ENCODE measurements at places on chromosomes 7 and 10.

GRCh38 chr7:877312-878232 is 1.2 kb downstream of the GET4 start:
- no peak for DNase-seq

DNA sequence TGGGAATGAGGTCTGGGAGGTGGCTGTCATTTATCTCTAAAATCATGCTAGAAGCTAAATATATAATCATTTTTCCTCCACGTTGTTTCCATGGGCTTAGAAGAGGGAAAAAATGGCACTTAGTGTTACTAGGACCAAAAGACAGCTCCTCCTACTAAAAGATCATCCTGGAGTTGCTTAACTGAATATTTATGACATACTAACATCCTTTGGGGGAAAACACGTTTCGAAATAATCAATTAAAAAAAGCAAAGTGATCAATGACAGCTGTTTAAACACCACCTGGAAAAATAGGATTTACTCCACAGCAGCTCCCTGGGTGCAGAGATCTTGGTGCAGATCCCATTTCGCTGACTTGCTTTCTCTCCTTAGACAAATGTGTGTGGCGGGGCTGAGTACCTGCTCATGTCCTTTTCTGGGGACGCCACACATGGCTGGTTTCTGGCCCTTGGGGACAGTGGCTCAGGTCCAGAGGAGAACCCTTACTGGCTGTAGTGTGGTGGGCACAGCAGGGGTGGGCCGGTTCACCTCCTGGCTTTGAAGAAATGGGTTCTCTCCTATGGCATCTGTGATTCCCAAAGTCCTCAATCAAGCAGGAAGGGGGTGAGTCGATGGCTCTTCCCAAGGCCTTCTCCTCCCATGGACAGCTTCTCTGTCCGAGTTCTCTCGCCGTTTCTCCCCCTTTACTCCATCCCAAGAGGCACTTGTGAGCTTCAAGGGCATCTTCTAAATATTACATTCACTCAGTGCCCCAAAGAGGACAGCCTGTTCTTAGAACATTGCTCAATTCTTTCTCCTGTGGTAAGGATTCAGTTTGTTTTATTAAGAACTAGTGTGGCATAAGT is 156.4 kb upstream of the KLF14 start:
- no peak for DNase-seq

DNA sequence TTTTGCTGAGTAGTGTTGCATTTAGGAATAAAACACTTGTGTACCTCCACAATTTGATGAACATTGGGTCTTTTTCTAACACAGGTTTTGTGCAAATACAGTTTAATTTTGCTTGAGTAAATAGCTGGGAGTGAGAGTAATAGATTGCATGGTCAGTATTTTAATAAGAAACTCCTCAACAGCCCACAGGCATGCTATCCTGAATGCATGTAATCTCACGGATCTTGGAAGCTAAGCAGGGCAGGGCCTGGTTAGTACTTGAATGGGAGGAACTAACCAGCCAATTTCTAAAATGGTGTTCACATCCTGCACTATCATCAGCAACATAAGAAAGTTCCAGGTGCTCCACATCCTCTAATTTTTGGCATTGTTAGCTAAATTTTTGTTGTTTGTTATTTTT is 685.4 kb upstream of the MBL2 start:
- no peak for DNase-seq

DNA sequence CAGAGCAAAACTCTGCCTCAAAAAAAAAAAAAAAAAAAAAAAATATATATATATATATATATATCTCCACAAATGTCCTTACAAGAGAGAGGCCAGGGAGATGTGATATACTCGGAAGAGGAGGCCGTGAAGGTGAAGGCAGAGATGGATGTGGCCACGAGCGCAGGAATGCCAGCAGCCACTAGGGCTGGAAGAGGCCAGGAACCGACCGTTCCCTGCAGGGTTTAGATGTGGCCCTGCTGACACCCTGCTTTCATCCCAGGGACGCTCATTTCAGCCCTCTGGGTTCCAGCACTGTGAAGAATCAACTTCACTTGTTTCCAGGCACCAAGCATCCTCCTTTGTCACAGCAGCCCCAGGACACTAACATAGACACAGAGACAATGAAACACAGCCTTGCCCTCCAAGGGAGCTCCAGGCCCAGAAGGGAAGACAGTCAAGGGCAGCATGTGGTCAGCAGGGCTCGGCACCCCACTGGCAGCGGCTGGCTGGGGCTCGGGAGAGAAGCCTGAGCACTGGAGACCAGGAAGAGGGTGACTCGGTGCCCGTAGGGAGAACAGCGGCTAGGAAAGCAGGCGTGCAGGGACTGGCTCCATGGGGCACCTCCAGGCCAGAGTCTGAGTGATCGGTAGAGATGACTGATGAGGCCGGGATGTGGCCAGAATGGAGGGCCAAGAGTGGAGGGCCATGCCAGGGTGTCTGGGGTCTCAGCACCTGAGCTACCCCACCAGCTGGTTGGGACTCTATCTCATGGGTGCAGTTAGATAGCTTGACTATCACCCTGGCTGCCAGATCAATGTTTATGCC is 7.6 kb downstream of the WDR86 start:
- DNase-seq = no peak

GRCh38 chr10:59104186-59104585 is 72.3 kb upstream of the PHYHIPL start:
- no peak for DNase-seq

- no peak for DNase-seq
Observed at GRCh38 chr10:115604627-115605026, 511.5 kb downstream of the ATRNL1 start.

- DNase-seq = no peak
Observed at GRCh38 chr7:2796358-2797352, 47.5 kb downstream of the GNA12 start.

GRCh38 chr7:85737426-85737825 is 550.6 kb upstream of the SEMA3D start:
- DNase-seq = no peak

- DNase-seq = no peak
Observed at GRCh38 chr10:88233870-88234269, 349.2 kb downstream of the RNLS start.

DNA sequence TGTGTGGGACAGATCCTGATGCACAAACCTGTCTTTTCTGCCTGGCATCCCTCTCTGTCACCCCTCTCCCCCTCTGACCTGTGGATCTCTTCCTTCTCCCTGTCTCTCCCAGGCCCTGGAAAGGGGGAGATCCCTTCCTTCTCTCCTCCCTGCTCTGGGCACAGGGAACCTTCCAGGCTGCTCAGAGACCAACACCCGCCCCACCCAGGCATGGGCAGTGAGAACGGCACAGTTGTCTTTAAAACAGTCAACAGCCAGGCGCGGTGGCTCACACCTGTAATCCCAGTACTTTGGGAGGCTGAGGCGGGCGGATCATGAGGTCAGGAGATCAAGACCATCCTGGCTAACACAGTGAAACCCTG is 34.7 kb downstream of the KCNH2 start:
- no peak for DNase-seq

GRCh38 chr10:5486853-5487235 is 12.5 kb downstream of the CALML5 start:
- DNase-seq = no peak

DNA sequence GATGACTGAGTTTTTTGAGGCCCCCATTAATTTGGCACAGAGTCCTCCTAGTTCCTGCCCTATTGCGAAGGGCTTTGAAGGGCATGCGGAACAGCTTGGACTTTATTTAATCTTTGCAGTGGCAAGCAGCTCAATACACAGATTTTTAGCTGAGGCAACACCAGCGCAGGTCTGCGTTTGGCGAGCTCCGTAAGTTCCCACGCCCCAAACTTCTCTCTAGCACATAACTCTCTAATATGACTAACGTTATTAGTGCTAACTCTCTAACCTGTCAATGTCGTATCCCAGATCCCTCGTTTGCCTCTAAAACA is 366 bp upstream of the TAF3 start:
- no peak for DNase-seq

GRCh38 chr10:109178591-109178990 is 744.7 kb downstream of the XPNPEP1 start:
- no peak for DNase-seq

DNA sequence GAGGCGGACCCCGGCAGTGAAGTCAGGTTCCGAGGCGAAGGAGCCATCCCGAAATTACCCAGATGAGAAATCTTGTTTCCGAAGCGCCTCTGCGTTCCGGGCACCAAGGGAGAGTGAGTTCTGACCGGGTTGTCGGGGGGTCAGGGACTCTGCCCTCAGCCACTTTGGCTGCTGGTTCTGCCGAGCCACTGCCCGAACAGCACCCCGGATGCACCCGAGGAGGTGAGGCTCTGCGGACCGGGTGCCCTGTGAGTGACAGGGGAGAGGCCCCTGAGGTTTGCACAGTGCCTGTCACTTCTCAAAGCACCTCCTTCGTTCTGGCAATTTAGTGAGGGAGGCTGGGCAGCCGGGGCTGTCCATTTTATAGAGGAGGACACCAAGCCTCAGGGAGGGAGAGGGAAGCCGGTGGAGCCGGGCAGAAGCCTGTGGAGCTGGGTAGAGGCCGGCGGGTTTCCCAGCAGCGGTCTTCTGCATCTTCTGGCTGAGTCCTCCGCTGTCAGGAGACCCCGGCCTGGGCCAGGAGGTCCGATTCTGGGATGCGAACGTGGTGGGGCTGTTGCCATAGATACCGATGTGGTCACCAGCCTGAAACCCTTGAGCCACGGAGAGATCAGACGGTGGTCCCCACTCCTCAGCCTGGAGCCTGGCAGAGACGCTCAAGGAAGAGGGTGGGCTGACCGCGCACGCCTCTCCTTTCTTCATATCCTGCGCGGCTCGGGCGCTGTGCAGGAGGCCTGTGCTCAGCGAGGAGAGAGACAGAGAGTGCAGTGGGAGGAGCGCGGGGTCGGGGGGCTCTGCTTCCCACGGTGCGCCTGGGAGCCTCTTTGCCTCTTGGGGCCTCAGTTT is 18.9 kb upstream of the SHH start:
- DNase-seq = no peak

DNA sequence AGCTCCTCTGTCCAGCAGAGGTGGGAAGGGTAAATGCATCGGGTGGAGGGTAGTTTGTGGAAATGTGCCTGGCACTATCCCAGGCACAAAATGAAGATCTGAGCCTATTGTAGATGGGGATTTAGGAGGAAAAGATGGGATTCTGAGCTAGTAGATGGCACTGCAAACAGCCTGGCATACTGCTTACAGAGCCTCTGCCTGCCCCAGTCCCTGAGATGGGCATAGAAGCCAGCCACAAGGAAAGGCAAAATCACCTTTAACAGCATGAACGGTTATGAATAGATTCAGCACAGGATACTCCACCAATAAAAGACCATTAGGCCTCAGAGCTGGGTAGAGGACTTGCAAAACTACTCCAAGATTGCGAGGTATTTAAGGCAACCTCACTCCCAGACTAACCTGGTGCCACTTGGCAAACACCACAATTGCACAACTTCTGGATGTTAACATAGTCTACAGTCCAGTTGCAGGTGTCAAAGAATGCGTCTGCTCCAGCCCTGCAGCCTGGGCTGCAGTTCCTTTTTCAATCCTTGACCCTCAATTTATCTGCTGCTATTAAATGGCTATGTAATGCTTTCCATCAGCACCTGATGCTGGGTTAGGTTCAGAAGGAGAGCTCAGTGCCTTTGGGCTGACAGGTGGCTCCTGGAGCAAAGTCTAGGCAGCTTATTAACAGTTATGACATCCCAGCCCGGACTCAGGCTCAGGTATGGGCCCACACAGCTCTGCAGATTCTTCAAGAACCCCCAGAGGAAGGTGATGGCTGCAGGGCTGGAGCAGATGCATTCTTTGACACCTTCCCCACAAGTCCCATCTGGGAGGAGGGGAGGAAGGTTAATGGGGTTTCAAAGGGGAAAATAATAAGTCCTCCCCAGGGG is 34.0 kb downstream of the CDHR3 start:
- no peak for DNase-seq

DNA sequence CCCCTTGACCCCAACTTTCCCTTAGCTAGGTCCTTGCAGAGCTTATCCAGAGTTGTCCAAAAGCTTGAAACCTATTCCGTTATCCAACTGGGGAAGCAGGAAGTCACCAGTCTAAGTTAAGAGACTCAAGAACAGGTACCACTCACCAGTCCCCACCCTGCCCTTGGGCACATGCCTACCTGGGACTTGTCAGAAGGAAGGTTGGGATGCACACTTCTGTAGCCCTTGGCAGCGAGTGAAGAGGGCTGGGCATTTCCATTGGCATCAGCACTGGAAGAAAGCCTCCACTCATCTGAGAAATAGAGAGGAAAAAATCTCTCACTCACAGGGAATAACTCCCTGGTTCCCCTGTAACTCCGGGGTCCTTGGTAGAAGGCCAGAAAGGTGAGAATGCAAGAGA is 131.0 kb upstream of the PDLIM1 start:
- no peak for DNase-seq

GRCh38 chr7:74252893-74253292 is 1.3 kb downstream of the RFC2 start:
- no peak for DNase-seq

- DNase-seq = no peak
Observed at GRCh38 chr7:112448891-112449290, 1.4 kb upstream of the IFRD1 start.

- DNase-seq = no peak
Observed at GRCh38 chr7:142773937-142774744, 3.4 kb downstream of the PRSS2 start.

DNA sequence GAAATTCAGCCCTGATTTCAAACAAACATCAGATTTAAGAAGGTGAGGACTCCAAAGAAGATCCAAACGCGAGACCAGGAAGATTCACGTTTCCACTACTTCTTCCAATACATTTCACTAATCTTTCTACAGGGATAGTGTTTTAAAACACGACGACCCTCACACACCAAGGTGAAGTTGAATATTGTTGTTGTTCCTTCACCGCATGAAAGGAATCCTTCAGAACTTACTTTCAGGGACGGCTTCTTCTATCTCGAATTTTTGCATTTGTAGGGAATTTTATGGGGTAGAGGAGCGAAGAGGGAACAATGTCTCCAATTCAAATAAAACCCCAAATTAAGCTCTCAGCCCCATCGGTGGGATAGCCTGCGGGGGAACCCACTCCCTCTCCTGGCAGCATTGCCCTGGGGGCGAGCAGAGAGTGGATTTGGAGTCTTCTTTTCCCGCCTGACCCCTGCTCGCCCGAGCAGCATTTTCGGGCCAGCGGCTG is 1.5 kb upstream of the GATA3 start:
- DNase-seq = no peak
